IMR-90 (cell line): ENCODE measurements at places on chromosomes 1 and 21.

- DNase-seq = no peak
Measured at GRCh38 chr1:225347123-225347683, 80.6 kb downstream of the LBR start.

GRCh38 chr1:66402194-66402593, 131.8 kb upstream of the SGIP1 start:
- no peak for DNase-seq

GRCh38 chr1:167439301-167439988, 78.9 kb downstream of the CD247 start:
- peak; percentile 28 for DNase-seq

DNA sequence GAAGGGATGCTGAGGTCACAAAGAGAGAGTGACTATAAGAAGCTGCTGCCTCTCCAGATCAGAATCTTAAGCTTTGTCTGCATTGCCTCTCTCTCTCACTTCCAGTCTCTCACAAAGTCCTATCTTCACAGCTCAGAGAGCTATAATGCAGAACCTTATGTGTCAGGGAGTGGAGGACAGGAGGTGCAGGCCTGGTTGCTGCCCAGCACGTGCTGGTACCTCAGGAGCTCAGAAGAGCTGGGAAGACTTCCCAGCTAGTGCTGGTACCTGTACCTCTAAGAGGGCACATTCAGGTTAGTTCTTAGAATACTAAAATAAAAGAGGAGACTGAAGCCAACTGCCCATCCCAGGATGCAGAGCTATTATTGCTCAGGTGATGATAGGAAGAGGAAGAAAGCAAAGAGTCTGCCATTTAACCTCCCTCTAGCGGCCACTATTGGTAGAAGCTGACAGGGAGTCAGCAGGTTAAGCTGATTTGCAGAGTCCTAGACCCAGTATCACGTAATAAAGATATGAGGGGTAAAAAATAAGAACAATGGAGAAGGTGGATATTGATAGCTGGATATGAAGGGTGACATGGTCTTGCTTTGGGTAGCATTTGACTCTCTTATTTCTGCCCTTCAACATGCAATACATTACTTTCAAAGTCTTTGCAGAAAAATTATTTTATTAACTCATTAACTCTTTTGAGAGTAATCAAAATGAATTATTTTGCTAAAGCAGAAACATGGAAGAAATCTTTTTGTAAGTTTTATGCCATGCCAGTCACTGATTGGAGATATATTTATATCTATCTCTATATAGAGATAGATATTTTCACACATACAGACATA, 138.1 kb upstream of the HMCN1 start:
- DNase-seq = peak; percentile 56

GRCh38 chr1:28359592-28360239, 9.8 kb upstream of the PHACTR4 start:
- DNase-seq = peak; percentile 64

- no peak for DNase-seq
Measured at GRCh38 chr1:207069858-207070506, 16.9 kb downstream of the PFKFB2 start.

DNA sequence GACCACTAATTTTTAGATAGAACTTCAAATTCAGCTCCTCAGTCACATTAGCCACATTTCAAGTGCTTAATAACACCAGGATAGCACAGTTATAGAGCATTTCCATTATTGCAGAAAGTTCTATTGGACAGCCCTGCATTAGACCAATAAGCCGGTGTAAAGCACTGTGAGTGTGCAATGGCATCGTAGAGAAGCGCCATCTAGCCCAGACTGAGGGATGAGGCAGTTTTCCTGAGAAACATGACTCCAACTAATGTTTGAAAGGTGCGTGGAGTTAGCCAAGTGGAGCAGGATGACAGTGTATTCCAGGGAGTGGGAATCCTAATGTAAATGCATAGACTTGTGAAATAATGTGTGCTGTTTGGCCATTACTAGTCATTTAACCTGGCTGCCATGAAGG, 7.7 kb downstream of the RPE65 start:
- DNase-seq = no peak

- no peak for DNase-seq
Measured at GRCh38 chr1:70091811-70092210, 113.6 kb downstream of the LRRC40 start.
